ENCODE measurements at places on chromosomes 2 and 18. TPM values are rescaled to one million over a fixed set of nuclear protein-coding genes. Genes with fewer than 3 reads are reported as not detected.

- no peaks in the 10 kb centered on the region for H3K27me3 ChIP-seq
- H3K36me3 ChIP-seq = no peaks in the 10 kb centered on the region
- no peak for DNase-seq
- no peak overlapping the region for H3K4me3 ChIP-seq
- no peaks in the 10 kb centered on the region for H3K4me1 ChIP-seq
These were observed 225.0 kb upstream of the ACVR2A start for GRCh38 chr2:147619808-147620207.

DNA sequence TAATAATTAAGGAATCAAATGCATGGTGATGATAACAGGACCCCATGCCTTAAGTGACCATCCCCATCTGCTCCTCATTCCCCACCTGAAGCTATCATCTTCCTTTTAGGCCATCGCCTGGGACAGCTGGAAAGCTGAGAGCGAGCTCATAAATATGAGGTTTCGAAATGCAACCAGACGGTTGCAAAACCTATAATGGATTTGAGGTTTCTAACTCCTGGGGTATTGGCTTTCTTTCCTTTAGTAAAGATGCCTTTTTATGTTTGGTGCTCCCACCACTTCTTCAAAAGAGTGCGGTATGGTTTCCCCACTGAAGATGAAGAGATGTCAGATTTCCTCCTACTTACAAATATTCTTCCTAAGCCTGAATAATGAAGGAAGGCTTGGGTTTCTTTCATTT, 1589.5 kb upstream of the PIK3C3 start:
- no peak for DNase-seq
- no peak overlapping the region for H3K27ac ChIP-seq
- no peaks in the 10 kb centered on the region for H3K27me3 ChIP-seq
- H3K36me3 ChIP-seq = no peaks in the 10 kb centered on the region
- no peaks in the 10 kb centered on the region for H3K4me1 ChIP-seq

- no peak for DNase-seq
- no peak overlapping the region for H3K4me3 ChIP-seq
- H3K27me3 ChIP-seq = no peaks in the 10 kb centered on the region
- peak overlapping the region; percentile 42 for H3K27ac ChIP-seq
- no peaks in the 10 kb centered on the region for H3K4me1 ChIP-seq
These were observed 31.7 kb upstream of the EIF2AK3 start for GRCh38 chr2:88658881-88659537.

DNA sequence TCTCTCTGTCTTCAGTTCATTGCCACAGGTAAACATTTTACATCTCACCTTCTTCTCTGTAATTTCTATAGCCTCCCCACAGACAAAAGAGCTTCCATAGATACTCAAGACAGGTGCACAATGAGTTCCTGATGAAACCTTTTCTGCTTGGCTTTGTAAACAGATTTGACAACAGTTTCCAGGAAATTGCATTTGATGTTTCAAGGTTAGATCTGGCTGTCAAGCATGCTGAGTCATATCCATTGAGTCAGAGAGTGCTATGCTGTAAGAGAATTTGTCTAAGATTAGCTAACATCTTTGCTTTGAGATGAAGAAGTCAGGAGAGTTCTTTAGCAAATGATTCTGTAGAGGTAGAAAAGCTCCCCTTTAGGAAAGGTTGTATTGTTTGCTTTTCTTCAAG, 40.6 kb upstream of the MAP2 start:
- no peaks in the 10 kb centered on the region for H3K36me3 ChIP-seq
- no peaks in the 10 kb centered on the region for H3K4me1 ChIP-seq
- no peak overlapping the region for H3K4me3 ChIP-seq
- no peaks in the 10 kb centered on the region for H3K27me3 ChIP-seq

- no peaks in the 10 kb centered on the region for H3K4me1 ChIP-seq
- no peak overlapping the region for H3K27ac ChIP-seq
- no peak overlapping the region for H3K4me3 ChIP-seq
- H3K36me3 ChIP-seq = no peaks in the 10 kb centered on the region
- DNase-seq = no peak
These were observed 6.1 kb downstream of the ARHGEF4 start for GRCh38 chr2:130842770-130843169.

- H3K27ac ChIP-seq = no peak overlapping the region
- H3K4me1 ChIP-seq = no peaks in the 10 kb centered on the region
- no peak for DNase-seq
- peaks cover 8% of the 10 kb centered on the region for H3K36me3 ChIP-seq
These were observed 17.8 kb upstream of the SCLY start for GRCh38 chr2:238042849-238043584.

DNA sequence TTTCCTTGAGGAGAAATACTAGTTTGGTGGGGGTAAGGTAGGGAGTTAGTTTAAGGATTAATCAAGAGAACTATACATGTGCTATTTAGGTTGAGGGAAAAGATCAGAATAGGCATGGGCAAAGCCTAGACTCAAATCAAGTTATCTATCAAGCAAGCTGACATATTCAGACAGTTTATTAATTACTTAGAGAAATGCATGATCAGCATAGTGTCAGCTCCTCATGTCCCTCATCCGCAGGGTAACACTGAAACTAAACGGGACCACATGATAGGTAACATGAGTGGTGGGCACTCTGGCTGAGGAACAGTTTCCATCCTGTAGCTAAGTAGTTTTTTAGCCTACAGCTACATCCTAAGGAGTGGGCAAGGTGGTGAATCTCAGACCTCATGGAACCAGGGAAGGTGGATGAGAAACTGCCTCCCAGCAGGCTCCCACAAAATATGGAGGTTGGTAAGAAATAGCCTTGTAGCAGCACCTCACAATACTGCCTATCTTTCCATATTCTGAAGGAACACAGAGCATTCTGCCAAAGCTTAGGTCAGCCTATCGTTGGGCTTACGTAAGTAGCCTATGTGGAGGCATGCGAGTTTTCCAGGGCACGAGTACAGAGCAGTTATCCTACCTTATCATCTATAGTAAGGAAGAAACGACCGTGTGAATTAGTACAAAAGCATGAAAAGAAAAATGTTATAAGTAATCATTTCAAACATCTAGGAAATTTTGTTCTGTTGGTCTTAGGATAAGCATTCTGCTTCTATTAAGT, 18.4 kb downstream of the ZC3H6 start:
- H3K27ac ChIP-seq = no peak overlapping the region
- DNase-seq = no peak
- no peak overlapping the region for H3K4me3 ChIP-seq
- no peaks in the 10 kb centered on the region for H3K27me3 ChIP-seq
- no peaks in the 10 kb centered on the region for H3K36me3 ChIP-seq

DNA sequence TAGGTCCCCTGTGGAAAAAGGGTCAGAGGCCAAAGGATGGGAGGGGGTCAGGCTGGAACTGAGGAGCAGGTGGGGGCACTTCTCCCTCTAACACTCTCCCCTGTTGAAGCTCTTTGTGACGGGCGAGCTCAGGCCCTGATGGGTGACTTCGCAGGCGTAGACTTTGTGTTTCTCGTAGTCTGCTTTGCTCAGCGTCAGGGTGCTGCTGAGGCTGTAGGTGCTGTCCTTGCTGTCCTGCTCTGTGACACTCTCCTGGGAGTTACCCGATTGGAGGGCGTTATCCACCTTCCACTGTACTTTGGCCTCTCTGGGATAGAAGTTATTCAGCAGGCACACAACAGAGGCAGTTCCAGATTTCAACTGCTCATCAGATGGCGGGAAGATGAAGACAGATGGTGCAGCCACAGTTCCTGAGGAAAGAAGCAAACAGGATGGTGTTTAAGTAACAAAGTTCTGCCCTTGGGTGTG, 165.8 kb downstream of the RPIA start:
- H3K27me3 ChIP-seq = no peaks in the 10 kb centered on the region
- H3K4me1 ChIP-seq = no peaks in the 10 kb centered on the region
- H3K4me3 ChIP-seq = no peak overlapping the region
- no peaks in the 10 kb centered on the region for H3K36me3 ChIP-seq
- no peak for DNase-seq

DNA sequence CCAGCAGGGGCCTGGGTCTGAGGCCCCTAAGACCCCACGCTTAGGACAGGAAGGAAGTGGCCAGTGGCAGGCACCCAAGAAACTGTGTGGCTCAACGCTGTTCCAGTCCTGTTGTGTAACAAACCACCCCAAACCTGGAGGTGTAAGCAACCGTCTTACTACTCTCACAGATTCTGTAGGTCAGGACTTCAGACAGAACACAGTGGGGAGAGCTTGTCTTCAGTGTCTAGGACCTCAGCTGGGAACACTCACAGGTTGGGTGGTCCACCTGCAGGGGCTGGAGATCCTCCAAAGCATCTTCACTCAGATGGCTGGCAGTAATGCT, 123.0 kb downstream of the KLHL29 start:
- no peaks in the 10 kb centered on the region for H3K36me3 ChIP-seq
- DNase-seq = no peak
- no peaks in the 10 kb centered on the region for H3K27me3 ChIP-seq
- H3K4me1 ChIP-seq = peaks cover 49% of the 10 kb centered on the region

DNA sequence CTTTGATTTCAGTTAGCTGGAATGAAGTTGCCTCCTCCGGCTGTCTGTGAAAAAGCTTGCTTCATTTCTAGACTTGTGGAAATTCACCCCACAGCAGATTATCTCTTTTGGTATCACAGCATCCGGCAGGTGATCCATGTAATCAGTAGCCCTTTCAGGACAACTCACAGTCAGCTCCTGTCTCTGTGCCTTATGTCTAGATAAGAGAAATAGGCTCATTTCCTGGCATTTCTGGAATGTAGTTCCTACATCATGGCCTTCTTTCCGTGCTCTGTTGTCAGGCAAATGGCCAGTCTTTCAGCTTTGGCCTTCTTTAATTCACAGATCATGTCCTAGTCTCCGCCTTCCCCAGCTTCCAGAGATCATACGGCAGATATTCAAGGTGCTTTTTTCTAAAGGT, 455.4 kb downstream of the NUP35 start:
- no peak for DNase-seq

GRCh38 chr2:152846697-152847470, 128.5 kb downstream of the ARL6IP6 start:
- H3K27me3 ChIP-seq = no peaks in the 10 kb centered on the region
- no peaks in the 10 kb centered on the region for H3K4me1 ChIP-seq
- no peaks in the 10 kb centered on the region for H3K36me3 ChIP-seq
- no peak overlapping the region for H3K27ac ChIP-seq
- no peak overlapping the region for H3K4me3 ChIP-seq
- DNase-seq = no peak

GRCh38 chr2:159249990-159250715, 36.4 kb downstream of the WDSUB1 start:
- no peaks in the 10 kb centered on the region for H3K27me3 ChIP-seq
- DNase-seq = peak; percentile 61
- H3K4me3 ChIP-seq = no peak overlapping the region
- peaks cover 21% of the 10 kb centered on the region for H3K36me3 ChIP-seq

- no peak overlapping the region for H3K27ac ChIP-seq
- no peaks in the 10 kb centered on the region for H3K27me3 ChIP-seq
- H3K36me3 ChIP-seq = no peaks in the 10 kb centered on the region
- DNase-seq = peak; percentile 27
- no peaks in the 10 kb centered on the region for H3K4me1 ChIP-seq
These were observed 89.6 kb downstream of the TGFA start for GRCh38 chr2:70463997-70464396.

- H3K36me3 ChIP-seq = no peaks in the 10 kb centered on the region
- no peaks in the 10 kb centered on the region for H3K27me3 ChIP-seq
- H3K27ac ChIP-seq = no peak overlapping the region
- H3K4me3 ChIP-seq = no peak overlapping the region
- no peak for DNase-seq
- H3K4me1 ChIP-seq = no peaks in the 10 kb centered on the region
These were observed 365.0 kb upstream of the CDH2 start for GRCh38 chr18:28541934-28542333.

DNA sequence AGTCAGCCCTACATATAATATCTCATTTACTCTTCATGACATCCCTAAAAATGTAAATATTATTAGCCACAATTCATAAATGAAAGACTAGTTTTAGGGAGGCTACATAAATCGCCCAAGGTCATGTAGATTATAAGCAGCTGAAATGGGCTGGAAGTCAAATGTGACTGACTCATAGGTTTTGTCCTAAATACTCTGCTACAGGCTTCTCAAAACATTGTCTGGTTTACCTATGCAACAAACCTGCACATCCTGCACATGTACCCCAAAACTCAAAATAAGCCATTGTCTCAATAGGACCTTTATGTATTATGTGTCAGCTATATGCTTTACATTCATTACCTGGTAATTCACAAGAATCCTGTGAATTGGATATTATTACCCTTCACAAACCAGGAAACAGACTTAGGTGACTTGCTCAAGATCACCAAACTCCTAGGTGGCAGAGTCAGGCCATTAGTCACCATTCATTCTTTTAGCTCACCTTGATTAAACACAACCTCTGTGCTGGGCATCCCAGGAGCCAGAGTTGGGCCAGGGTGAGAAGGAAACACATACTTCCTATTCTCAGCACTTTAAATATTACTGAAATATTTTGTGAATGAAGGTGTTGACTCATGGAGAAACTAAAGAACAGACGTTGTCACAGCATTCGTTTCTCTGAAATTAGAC, 69.4 kb upstream of the CPO start:
- H3K27me3 ChIP-seq = no peaks in the 10 kb centered on the region
- H3K4me1 ChIP-seq = no peaks in the 10 kb centered on the region
- no peak overlapping the region for H3K4me3 ChIP-seq
- H3K27ac ChIP-seq = no peak overlapping the region

- H3K27ac ChIP-seq = no peak overlapping the region
- H3K4me3 ChIP-seq = no peak overlapping the region
- no peaks in the 10 kb centered on the region for H3K27me3 ChIP-seq
- peak; percentile 44 for DNase-seq
- H3K36me3 ChIP-seq = no peaks in the 10 kb centered on the region
These were observed 103.7 kb downstream of the CTAGE1 start for GRCh38 chr18:22314001-22314400.

The ST6GAL2 gene
- 0.02 TPM for polyA plus RNA-seq

The GRHL1 gene
- polyA plus RNA-seq = 1.8 TPM

The DTNA gene
- polyA plus RNA-seq = 6.2 TPM

The CYTIP gene
- 45.9 TPM for polyA plus RNA-seq

The PREB gene
- polyA plus RNA-seq = 66.8 TPM

The CYP27A1 gene
- 65.3 TPM for polyA plus RNA-seq

The LPIN1 gene
- 16.0 TPM for polyA plus RNA-seq

The MC4R gene
- not detected for polyA plus RNA-seq

Measured in lung (tissue), 17 donors.